ENCODE measurements at places on chromosomes 4 and X.

DNA sequence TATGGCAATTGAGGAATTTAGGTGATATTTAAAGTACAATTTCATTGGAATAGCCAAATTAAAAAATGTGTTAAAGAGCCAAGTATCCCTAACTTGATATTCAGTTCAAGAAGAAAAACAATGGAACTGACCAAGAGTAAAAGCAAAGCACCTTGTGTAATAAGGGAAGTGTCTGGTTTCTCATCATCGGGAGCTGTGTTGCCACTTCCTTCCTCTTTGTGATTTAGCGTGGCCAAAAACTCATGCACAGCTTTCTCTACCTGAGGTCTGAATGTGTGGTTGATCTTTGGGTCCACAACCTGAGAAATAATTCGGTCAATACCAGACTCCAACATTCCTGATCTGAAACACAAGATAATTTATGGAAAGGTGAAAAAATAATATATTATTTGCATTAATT lies 12.4 kb downstream of the BOD1L1 start:
- DNase-seq: no peak

GRCh38 chrX:19810006-19810774 lies 77.2 kb downstream of the SH3KBP1 start:
- DNase-seq: no peak

DNA sequence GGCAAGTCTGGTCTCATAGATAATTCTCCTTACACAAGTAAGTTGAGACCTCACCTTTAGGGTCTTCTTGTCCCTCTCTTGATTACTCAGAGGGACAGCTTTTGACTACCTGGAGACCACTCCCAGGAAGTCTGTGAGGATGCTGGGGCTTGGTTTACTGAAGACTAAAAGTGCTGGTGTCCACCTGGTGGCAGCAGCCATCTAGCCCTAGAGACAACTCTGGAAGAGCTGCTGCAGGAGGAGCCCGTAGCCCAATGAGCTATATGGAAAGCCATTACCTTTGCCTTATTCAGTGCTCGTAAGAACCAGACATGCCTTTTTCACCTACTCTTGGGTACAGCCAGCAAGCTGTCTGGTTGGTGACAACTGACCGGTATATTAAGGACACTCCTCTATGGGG lies 7.3 kb downstream of the FGFBP2 start:
- no peak for DNase-seq

DNA sequence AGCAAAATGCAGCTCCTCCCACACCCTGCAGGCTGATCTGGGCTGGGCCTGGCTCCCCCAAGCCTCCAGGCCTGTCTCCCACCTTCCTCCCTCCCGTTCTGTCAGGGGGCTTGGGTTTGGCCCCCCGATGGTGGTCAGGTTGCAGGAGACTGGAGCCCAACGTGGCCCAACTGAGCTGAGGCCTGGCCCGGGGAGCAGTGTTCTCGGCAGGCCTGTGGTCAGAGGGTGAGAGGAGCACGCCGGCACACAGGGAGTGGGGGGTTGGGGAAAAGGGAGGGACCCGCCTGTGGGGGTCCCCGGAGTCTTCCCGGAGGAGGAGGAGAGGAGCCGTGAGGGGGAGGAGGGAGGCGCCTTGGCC lies 43.2 kb upstream of the NKX1-1 start:
- DNase-seq: no peak

Data from activated B cell treated with CpG ODN at 0.5 μM for 24 hours (primary cell).